Sigmoid colon (tissue), 7 donors: ENCODE measurements at places on chromosomes 7 and 10. TPM values are rescaled to one million over a fixed set of nuclear protein-coding genes. Genes with fewer than 3 reads are reported as not detected.

GRCh38 chr10:78302739-78302988, 269.0 kb downstream of the RPS24 start:
- no peak for DNase-seq

MDFIC gene
- total RNA-seq: 58.1 TPM

DNA sequence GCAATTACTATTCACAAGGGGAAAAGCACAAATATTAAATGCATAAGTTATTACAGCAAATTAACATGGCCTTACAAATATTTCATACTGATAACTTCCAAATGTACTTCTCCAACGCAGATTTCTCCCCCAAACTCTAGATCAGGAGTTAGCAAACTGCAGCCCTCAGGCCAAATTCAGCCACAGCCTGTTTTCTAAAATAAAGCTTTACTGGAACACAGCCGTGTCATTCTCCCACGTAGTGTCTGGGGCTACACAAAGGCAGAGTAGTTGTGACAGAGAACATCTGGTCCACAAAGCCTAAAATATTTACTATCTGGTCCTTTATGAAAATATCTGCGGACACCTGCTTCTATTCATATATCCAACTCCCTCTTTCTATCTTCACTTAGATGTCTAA, 151.8 kb upstream of the AHR start:
- DNase-seq: no peak

- DNase-seq: no peak
Observed at GRCh38 chr7:91814189-91814588, 66.3 kb downstream of the MTERF1 start.
